Forelimb muscle (tissue), 1 donor: ENCODE measurements at places on chromosomes 5 and 9. TPM values are rescaled to one million over a fixed set of nuclear protein-coding genes. Genes with fewer than 3 reads are reported as not detected.

DNA sequence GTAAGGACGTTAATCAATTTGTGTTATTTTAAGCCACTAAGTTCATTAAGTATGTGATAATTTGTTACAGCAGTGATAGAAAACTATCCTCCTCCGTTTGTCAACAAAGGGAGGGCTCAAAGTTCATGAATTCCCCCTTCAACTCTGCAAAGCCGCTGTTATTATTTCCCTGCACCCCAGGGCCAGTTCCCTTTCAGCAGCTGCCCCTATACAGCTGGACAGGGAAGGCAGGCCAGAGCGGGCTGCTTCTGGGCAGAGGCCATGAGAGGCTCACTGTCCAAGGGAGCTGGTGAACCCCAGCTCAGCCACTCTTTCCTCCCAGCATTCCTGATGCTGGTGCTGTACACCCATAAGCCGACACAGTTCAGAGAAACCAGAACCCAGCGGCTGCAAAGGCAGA lies 102.4 kb upstream of the GPR151 start:
- DNase-seq, result no peak

DNA sequence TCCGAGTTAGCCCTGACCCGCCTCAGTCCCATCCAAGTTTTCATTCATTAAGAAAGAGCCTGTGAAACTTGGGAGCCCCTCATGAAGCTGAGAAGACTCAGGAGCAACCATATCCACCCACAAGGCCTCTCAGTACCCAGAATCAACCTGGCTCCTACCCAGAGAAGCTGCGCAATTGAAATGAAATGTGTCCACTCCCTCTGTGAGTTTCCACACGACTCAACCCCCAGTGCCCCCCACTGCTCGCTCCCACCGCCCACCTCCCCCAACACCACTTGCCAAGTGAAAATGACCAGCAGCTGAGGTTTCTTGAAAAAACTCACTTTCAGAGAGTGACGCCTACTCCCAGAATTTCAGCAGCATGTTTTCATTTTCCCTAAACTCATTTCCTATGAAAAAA lies 104.6 kb downstream of the CDK5RAP2 start:
- DNase-seq, result no peak

DNA sequence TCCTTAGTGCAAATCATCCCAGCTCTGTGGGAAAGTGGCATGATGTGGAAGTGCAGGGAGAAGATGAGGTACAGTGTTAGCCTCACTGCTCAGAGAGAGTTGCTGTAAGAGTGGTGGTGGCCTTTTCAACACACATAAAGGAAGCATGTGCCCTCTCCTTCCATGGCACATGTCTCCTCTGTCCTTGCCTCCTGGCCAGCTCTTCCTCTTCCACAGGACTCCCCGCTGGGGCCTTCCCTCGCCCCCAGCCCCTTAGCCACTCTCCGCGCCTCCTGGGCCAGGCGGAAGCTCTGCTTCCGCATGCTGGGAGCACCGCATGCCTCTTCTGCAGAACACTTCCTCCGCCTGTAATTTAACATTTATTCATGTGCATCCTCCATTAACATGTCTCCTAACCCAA lies 4.8 kb upstream of the KCNMB1 start:
- no peak for DNase-seq

Gene IFNW1
- polyA plus RNA-seq, result not detected

Gene ABCA2
- polyA plus RNA-seq, result 16.5 TPM
